ENCODE measurements at places on chromosomes 6 and 20.

GRCh38 chr20:64226686-64227580, 28.6 kb upstream of the PCMTD2 start:
- peak; percentile 70 for DNase-seq

DNA sequence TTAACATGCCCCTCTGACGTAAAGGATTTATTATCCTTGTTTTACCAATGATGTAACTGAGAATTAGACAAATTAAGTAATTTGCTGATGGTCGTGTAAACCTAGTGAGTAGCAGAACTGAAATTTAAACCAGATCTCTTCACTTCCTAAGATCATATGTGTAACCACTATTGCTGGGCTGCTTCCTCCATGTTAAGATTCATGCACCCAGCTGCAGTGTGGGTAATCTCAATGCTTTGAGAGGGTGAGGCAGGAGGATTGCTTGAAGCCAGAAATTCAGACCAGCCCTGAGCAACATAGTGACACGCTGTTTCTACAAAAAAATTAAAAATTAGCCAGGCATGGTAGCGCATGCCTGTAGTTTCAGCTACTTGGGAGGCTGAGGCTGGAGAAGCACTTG, 97.9 kb downstream of the L3MBTL3 start:
- no peak for DNase-seq

DNA sequence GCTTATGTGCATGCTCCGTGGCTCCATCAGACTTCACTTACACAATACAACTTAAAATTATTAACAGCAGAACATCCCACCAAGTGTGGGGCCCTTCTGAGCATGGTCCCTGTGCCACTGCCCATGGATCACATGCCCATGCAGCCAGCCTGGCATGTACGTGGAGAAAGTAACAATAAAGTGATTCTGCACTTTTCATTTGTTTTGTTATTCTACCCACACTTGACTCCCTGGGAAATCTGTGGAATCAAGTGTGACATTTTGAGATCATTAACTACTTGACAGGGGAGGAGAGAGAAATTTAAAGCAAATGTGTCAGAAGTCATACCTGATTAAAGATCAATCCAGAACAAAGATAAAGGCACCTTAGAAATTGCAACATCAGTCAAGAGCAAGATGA, 112.0 kb downstream of the ISM1 start:
- DNase-seq, result no peak

DNA sequence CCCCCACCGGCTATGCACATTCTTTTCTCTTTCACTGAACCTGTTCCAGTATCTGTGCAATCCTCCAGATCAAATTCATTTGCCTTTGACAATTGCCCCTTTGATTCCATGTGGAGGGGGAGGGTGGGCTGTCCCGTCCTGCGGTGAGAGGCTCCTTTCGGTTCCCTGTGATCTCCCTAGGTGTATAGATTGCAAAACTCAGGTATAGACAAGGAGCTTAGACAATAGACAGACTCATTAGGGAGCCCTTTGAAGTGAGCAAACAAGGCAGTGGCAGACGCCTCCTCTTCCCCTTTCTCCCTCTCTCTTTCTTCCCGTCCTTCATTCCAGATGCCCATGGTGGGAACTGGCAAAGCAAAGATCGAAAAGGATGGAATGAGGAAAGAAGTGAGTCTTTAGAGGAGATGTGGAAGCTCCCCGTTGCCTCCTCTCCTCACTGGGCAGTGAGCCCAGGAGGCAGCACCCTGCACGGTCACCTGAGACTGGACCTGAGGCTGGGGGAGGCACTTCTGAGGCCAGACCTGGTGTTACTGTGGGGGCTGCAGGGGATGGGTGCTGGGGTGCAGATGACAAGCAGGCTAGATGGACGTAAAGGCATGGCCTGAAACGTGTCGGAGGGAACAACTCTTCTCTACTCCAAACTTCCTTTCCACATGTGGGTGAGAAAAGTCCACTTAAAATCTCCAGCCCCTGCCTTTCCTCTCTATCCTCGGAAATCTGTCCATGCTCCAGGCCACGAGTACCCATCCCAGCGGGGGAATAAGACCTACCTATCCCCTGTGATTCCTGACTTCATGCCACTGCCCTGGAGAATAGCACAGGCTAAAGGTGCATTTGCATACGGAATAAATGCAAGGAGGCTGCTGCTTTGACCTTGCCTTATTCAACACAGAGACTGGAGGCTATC, 256.6 kb upstream of the FOXQ1 start:
- DNase-seq, result no peak

- no peak for DNase-seq
Measured at GRCh38 chr6:107590378-107590777, 100.5 kb downstream of the SOBP start.

- no peak for DNase-seq
Measured at GRCh38 chr20:53842301-53843099, 227.9 kb downstream of the BCAS1 start.

DNA sequence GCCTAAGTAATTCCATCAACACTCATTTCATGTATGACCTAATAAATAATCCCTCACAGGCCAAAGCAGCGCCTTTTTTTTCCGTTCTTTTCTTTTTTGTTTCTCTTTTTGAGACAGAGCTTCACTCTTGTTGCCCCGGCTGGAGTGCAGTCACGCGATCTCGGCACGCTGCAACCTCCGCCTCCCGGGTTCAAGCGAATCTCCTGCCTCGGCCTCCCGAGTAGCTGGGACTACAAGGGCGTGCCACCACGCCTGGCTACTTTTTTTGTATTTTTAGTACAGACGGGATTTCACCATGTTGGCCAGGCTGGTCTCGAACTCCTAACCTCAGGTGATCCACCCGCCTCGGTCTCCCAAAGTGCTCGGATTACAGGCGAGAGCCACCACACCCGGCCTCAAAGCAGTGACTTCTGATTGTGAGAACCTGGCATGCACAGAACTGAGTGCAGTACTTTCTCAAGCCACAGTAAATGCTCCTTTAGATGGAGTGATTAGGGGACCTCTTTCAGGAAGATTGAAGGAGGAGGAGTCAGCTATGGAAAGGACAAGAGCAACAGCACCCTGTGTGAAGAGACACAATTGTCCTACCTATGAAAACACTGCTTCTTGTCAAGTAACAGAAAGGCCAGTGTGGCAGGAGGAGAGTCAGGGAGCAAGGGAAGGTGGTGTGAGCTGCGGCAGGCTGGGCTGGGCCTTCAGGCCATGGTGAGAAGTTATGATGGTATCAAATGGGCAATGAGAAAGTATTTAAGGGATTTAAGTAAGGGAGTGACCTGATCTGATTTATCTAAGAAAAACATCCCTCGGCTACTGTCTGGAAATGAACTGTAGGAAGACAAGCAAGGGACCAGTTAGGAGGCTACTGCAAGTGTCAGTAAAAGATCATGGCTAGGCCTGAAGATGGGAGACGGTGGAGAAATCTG, 1.7 kb upstream of the SCAF8 start:
- DNase-seq, result no peak

GRCh38 chr6:127206531-127207095, 60.1 kb upstream of the RNF146 start:
- DNase-seq, result no peak

DNA sequence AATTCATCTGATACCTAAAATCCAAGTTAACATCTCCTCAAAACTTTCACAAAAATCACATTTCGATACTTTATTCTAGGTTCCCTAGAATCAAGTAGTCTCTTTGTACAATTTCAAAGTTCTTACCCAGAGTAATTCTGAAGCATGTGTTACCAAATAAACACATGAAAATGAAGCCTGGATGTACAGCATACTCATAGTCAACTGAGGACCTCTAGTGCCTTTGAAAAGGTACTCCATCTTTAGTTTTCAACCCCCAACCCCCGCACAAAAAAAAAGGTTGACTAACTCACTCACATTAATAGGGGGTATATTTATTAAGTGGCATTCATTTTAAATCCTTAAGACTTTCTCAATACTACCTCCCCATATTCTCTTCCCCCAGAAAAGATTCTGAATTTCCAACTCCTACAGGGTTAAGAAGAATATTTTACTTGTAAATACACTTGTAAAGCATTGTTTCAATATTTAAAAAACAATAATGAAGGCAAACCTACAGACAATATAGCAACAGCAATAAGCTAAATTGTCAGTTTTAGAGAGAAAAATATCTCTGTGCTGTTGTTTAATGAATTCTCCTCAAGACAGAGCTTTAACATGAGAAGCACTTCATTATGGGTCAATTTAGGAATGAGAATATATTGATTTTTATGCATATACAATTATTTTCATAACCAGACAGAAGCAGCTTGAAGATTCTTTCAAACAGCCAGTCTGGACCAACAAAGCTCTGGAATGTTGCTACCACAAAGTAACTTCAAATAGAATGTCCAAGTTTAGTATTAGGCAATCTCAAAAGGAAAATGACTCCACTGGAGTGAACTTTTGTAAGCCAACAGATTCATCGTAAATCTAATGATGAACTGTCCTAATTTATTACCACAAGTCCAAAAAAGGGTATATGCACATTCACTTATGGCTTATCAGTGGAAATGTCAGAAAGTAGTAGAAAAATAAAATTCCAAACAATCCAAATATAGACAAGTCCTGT, 3.3 kb downstream of the PLN start:
- DNase-seq, result no peak

- DNase-seq, result no peak
Measured at GRCh38 chr6:15338476-15338875, 92.6 kb downstream of the JARID2 start.

DNA sequence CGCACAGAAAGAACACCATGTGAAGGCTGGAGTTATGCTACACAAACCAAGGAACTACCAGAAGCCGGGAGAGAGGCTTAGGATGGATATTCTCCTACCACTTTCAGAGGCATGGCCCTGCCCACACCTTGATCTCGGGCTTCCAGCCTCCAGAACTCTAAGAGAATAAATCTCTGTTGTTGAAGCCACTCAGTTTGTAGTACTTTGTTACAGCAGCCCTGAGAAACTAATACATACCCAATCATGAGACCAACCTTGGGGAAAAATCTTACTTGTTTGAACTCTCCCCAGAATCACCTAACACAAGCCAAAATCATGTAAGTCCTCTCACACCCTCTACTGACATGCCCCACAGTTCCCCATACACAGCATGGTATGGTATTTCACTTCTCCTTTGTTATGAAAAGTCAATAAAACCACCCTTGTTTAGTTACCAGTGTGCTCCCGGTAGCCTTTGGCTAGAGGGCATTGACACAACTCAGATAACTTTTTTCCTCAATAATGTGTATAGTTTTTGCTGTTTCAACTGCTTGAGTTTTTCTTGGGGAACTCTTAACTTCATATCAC, 40.7 kb upstream of the SLC2A12 start:
- no peak for DNase-seq

GRCh38 chr6:27650620-27651370, 177.9 kb upstream of the ZNF184 start:
- DNase-seq, result no peak

DNA sequence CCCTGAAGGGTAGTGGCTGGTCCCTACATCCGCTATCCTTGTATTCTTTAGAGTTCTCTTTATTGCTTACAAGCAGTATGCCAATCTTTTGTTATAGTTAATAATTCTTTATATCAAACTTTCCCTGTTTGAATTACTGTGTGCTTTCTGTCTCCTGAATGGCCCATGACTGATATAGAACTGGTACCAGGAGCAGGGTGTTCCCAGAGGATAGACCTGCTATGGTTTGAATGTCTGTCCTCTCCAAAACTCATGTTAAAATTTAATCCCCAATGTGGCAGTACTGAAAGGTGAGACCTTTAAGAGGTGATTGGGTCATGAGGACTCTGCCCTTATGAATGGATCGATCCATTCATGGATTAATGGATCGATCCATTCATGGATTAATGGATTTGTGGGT, 26.0 kb downstream of the CD164 start:
- DNase-seq, result no peak

GRCh38 chr6:68741501-68742386, 106.7 kb downstream of the ADGRB3 start:
- no peak for DNase-seq

DNA sequence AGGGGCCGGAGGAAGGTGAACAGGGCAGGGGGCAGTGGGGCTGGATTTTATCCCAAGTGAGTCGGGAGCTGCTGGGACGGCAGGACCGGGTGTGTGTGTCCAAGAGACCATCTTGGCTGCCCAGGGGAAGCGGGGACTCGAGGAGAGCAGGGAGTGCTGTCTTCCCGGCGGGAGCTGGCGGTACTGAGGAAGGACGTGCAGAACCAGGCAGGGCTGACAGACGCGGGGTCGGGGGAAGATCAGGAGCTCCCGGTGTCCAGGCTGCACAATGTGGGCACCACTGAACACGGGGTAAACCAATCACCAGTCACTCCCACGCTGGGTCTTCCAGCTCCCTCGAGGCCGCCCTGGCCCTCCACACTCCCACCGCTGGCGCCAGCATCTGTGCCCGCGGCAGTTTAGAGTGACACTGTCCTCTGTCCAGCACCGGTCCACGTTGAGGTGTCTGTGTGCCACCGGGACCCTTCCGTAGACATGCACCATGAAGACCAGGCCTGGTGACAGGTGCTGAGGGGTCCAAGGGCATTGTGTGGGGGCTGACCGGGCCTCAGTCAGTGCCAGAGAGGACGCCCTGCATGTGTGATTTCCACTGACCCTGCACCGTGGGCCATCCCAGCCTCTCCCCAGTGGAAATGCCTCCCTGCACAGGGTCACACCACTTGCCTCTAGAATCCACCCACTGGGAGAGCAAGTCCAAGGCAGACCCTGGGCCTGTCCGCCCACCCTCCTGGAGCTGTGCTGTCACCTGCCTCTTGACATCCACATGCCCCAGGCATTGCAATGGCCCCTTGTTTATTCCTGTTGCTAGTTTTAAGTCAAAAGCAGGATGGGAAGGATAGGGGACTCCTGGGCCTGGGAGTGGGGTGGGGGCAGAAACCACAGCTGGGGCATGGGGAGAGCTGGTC, 401.9 kb downstream of the TAF4 start:
- DNase-seq, result no peak

GRCh38 chr20:1920826-1921225, 25.6 kb downstream of the SIRPA start:
- no peak for DNase-seq

DNA sequence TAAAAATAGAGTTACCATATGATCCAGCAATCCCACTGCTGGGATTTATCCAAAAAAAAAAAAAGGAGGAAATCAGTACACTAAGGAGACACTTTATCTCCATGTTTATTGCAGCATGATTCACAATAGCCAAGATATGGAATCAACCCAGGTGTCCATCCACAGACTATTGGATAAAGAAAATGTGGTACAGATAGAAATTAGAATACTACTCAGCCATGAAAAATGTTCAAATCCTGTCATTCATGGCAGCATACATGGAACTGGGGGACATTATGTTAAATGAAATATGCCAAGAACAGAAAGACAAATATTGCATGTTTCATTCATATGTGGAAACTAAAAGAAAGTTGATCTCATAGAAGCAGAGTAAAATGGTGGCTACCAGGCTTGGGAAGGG, 75.3 kb downstream of the ERMARD start:
- DNase-seq, result no peak

DNA sequence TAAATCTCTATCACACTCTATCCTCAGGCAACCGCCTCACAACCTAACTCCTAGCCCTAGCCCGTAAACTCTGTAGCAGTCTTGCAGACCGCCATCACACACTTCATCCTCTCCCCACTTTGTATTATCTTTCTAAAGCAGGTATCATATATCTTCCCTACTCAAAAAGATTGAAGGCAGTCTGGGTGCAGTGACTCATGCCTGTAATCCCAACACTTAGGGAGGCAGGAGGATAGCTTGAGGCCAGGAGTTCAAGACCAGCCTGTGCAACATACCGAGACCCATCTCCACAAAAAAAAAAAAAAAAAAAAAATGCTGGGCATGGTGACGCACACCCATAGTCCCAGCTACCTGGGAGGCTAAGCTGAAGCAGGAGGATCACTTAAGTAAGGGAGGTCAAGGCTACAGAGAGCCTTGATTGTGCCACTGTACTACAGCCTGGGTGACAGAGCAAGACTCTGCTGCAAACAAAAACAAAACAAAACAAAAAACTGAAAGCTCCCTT, 22.9 kb downstream of the RANBP9 start:
- no peak for DNase-seq

GRCh38 chr20:19602675-19603375, 155.2 kb upstream of the RIN2 start:
- no peak for DNase-seq

Measured in activated effector memory CD4-positive, alpha-beta T cell treated with anti-CD3 and anti-CD28 coated beads, Interleukin-2, amount 50 U/mL, for 16 hours (primary cell).